ENCODE measurements at places on chromosomes 11 and 22. TPM values are rescaled to one million over a fixed set of nuclear protein-coding genes. Genes with fewer than 3 reads are reported as not detected.

Gene PLEKHB1
- total RNA-seq: 0.32 TPM

Gene OR10W1
- not detected for total RNA-seq

Gene SULT4A1
- total RNA-seq: 0.36 TPM

Gene DERL3
- total RNA-seq: 1.5 TPM

Gene PYGM
- 23.5 TPM for total RNA-seq

Gene KIAA0930
- 32.1 TPM for total RNA-seq

Gene SCN3B
- 0.99 TPM for total RNA-seq

Gene MUC2
- total RNA-seq: not detected

Gene MUC6
- total RNA-seq: not detected

Gene C22orf31
- not detected for total RNA-seq

Gene APOA4
- not detected for total RNA-seq

Gene FREY1
- total RNA-seq: 0.29 TPM

Gene CCDC116
- total RNA-seq: 0.13 TPM

Gene RBFOX2
- total RNA-seq: 179 TPM

Gene DRD4
- total RNA-seq: not detected

Gene OR4C11
- total RNA-seq: not detected
